ENCODE measurements at places on chromosomes 5 and 9. TPM values are rescaled to one million over a fixed set of nuclear protein-coding genes. Genes with fewer than 3 reads are reported as not detected.

The GPR151 gene
- not detected for total RNA-seq

GRCh38 chr5:50888751-50889150 is 222.3 kb downstream of the PARP8 start:
- H3K27me3 ChIP-seq = peaks cover 4% of the 10 kb centered on the region
- no peak for DNase-seq
- H3K36me3 ChIP-seq = no peaks in the 10 kb centered on the region
- no peaks in the 10 kb centered on the region for H3K4me1 ChIP-seq
- H3K4me3 ChIP-seq = no peak overlapping the region

DNA sequence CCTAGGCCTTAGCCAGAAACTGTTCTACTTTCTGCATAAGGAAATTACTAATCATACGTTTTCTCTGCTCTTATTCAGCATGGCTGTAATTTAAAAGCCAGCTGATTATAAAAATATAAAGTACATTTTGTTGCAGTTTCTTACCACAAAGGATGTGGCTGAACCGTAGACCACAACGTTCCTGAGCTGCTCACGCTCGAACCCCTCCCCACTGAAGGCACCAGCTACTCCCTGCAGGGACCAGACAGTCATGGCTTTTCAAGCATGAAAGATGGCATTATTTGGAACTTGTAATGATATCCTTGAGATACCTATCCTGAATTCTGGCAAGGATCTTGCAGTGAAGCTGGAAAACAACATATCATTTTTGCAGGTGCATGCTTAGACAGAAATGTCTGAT is 91.8 kb upstream of the DMRT1 start:
- peaks cover 4% of the 10 kb centered on the region for H3K27me3 ChIP-seq
- DNase-seq = peak; percentile 70
- H3K4me3 ChIP-seq = peak overlapping the region; percentile 5

The GDF9 gene
- 0.87 TPM for total RNA-seq

The GPR21 gene
- total RNA-seq = 0.94 TPM

DNA sequence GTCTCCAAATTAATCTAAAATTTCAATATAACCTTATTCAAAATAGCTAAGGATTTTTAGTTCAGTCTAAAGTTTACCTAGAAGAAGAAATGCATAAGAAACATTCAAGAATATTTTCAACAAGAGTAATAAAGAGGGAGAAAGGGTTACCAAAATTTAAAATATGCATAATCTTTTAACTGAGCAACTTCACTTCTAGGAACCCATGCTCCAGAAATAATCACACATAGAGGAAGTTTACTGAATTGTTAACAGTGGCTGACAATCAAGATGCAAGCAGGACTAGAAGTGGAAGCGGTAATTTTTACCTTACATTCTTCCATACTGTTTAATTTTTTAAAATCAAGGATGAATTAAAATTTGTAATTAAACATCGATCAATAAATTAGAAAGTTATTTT is 1.9 kb downstream of the PJA2 start:
- no peak for DNase-seq
- H3K27me3 ChIP-seq = no peaks in the 10 kb centered on the region
- H3K4me3 ChIP-seq = peak overlapping the region; percentile 92
- H3K4me1 ChIP-seq = peaks cover 40% of the 10 kb centered on the region
- peaks cover 35% of the 10 kb centered on the region for H3K36me3 ChIP-seq

- H3K4me3 ChIP-seq = no peak overlapping the region
- H3K27me3 ChIP-seq = no peaks in the 10 kb centered on the region
- H3K4me1 ChIP-seq = peaks cover 10% of the 10 kb centered on the region
- no peaks in the 10 kb centered on the region for H3K36me3 ChIP-seq
- DNase-seq = no peak
- H3K27ac ChIP-seq = no peak overlapping the region
These were observed 351.1 kb upstream of the CD180 start for GRCh38 chr5:67547682-67548081.

The CD274 gene
- total RNA-seq = 10.5 TPM

DNA sequence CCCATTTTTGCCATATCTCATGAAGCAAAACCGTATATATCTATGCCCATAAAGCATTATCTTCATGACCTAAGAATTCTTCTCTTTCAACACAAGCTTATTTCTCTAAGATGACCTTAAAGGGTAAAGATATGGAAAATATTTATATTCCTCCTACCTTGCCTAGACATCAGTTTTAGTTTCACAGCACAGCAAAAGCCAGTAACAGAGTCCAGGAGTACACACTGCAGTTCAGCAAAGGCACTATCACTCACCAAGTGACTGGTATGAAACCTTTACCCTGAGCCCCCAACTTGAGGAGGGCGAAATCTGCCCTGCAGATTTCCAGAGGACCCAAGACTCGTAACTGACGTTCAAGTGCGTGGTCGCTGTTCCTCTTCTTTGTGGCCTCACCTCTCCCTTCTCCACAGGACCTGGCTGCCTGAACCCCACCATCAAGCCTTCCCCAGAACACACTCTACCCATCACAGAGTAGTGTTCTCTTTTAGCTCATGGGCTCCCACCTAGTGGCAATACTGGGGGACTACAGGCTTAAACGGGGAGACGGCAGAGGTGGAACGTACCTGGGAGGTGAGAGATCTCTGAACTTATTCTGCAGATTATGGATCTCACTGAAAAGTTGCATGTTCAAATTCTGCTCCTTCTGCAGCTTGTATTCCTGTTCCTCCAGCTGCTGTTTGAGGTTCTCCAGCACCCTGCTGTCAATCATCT is 141.0 kb downstream of the CDK5RAP2 start:
- peaks cover 36% of the 10 kb centered on the region for H3K4me1 ChIP-seq
- H3K4me3 ChIP-seq = no peak overlapping the region
- no peaks in the 10 kb centered on the region for H3K27me3 ChIP-seq

DNA sequence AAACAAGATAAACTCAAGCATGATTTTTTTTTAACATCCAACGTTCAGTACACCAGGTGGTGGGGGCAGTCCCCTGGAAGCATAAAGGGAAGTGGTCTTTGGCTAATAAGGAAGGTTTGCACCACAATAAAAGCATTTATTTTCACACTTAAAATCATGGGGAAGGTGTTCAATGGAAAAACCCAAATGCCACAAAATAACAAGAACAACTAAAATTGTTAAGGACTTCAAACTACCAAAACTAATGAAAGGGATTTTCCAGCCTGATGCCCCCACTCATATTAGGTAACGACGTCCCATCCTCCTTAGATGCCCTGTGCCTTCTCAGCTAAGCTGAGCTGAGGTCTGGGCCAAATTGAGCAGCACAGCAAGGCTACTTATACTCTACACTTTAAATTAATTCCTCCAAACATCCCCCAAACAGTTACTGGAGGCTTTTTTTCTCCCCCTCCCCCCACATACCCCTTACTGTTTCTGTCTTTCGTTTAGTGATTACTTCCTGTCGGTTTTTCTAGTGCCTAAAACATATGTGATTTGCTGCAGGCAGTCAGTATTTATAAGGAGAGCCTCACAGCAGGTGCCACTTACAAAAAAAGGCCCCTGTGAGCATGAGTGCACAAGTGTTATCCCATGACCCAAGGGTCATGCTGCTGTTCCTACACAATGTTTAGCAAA is 259.7 kb upstream of the ZNF608 start:
- H3K27ac ChIP-seq = no peak overlapping the region
- H3K4me1 ChIP-seq = no peaks in the 10 kb centered on the region
- no peaks in the 10 kb centered on the region for H3K27me3 ChIP-seq
- no peak for DNase-seq
- no peaks in the 10 kb centered on the region for H3K36me3 ChIP-seq

All from activated CD4-positive, alpha-beta T cell treated with anti-CD3 and anti-CD28 coated beads, Interleukin-2, amount 10 ng/mL, durations not matched to agents 7 days and 5 days (primary cell).